ENCODE measurements at places on chromosomes 6 and 20.

GRCh38 chr6:152309006-152309405 is 328.2 kb downstream of the SYNE1 start:
- DNase-seq: no peak

GRCh38 chr20:45157962-45158361 is 16.7 kb upstream of the PI3 start:
- peak; percentile 67 for DNase-seq

GRCh38 chr6:110567957-110568696 is 91.7 kb upstream of the SLC22A16 start:
- DNase-seq: no peak

- no peak for DNase-seq
These were observed 338.7 kb downstream of the PREX1 start for GRCh38 chr20:48489046-48489463.

DNA sequence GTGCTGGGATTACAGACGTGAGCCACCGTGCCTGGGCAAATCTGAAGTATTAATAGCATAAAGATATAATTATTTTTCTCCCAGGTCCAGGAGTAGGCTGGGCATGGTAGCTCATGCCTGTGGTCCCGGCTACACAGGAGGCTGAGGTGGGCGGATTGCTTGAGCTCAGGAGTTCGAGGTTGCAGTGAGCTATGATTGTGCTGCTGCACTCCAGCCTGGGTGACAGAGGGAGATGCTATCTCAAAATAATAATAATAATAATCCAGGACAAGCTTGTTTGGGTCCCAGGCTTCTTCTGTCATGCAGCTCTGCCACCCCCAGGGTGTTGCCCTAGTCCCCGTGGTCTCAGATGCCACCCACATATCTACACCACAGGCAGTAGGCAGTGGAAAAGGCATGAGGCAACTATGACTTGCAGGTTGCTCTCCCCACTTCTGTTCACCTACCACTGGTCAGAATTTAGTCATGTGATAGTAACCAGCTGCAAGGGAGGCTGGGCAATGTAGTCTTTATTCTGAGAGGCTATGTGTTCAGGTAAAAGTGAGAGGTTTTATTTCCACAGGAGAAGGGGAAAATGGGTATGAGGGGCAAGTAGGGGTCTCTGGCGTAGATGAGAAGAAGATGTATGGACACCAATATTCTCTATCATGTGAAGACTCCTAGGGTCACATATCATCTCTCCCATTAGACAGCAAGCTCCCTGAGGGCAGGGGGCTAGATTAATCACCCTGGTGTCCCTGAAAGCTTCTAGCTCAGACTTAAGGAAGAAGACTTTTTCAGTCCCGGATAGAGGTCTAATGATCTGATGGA is 25.7 kb downstream of the TCF15 start:
- DNase-seq: no peak

DNA sequence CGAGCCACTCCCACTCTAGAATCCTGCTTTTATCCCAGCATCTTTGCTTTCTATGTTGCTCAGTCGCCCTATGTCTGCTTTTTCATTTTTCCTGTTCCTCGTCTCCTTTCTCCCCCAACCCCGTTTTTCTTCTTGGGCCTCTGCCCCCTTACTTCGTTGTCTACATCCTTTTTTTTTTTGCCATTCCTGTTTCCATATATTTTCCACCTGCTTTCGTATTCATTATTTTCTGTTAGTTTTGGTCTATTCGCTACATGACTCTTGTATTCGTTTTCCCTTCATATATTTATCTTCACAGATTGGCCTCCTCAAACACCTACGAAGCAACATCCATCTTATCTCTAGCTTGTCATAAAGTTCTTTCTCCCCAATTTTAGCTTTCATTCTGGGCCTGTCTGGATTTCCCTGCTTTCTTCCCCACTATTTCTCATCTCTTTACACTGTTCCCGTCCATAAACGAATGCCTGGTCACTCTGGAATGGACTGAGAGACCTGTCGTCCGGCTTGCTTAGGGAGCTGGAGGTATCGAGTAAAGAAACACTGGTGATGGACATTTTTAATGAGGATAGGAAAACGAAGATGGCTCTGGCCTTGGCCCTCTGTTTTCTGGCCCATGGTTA is 915 bp downstream of the PRRC2A start:
- no peak for DNase-seq

GRCh38 chr6:134063966-134064445 is 11.6 kb upstream of the SLC2A12 start:
- peak; percentile 50 for DNase-seq

- DNase-seq: no peak
These were observed 145.1 kb upstream of the FKBP1C start for GRCh38 chr6:63066055-63066704.

DNA sequence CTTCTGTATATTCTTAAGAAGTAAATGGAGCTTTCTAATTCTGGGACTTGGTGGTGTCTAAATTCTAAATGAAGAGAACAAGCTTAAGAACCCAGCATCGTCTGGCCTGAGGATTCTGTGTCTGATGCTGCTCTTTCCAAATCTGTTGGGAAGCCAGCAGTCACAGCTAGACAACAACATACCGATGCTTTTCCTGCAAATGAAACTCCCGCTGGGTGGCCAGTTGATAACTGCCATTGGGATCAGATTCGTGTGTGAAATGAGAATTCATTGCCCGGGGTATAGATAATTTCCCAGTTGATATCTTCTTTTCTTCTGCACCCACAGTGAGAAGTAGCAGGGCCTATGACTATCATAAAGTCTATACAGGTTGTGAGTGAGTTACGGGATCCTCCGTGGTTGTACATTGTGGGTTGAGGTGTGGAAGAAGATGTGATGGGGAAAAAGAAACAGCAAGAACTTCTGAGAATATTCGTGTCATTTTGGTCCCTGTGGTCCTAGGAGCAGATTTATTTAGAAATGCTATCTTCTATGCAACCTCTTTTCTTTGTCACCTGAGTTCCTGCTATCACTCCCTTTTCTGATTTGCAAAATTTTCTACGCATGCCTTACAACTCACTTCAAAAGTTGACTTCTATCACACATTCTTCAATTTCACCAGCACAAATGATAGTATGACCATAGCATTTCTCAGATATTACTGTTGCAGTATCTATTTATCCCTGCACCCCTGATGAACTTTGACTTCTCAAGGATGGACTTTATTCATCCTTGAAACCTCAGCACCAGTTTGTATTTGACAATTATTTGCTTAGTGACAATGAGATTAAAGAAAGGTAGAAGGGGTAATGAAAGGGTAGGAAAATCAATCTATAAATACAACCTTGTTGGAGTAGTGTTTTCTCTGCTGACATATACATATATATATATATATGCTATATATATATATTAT is 10.4 kb downstream of the NOX3 start:
- DNase-seq: no peak

- DNase-seq: no peak
These were observed 170.9 kb downstream of the ARHGAP18 start for GRCh38 chr6:129539032-129539431.

GRCh38 chr6:36873612-36874442 is 776 bp downstream of the PPIL1 start:
- no peak for DNase-seq

DNA sequence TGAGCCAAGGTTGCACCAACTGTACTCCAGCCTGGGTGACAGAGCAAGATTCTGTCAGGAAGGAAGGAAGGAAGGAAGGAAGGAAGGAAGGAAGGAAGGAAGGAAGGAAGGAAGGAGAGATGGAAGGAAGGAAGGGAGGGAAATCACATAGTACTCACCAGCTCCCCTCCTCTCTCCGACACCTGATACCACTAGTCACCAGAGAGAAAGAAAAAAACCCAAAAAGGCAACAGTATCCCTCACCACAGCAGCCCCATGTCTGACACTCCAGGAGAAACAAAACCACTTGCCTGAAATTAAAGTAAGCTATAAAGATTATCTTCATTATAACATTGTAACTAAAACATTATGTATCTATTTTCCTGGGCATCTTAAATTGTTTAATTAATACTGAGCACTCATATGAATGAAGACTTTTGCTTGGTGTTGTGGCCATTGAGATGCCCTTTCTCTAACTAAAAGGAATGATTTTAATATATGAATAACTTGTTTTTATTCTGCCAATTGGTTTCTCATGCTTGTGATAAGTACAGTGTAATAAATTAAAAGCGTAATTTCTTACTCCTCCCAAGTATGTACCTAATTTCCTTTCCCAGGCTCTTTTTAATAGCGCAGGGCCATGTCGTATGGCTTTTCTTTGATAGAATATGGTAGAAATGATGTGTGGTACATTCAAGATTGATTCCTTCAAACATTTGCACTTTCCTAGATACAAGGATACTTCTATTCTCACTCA is 390.0 kb downstream of the MMUT start:
- DNase-seq: no peak

GRCh38 chr6:14597090-14597489 is 479.5 kb downstream of the CD83 start:
- DNase-seq: no peak

- no peak for DNase-seq
These were observed 19.0 kb downstream of the CST4 start for GRCh38 chr20:23669866-23670265.

DNA sequence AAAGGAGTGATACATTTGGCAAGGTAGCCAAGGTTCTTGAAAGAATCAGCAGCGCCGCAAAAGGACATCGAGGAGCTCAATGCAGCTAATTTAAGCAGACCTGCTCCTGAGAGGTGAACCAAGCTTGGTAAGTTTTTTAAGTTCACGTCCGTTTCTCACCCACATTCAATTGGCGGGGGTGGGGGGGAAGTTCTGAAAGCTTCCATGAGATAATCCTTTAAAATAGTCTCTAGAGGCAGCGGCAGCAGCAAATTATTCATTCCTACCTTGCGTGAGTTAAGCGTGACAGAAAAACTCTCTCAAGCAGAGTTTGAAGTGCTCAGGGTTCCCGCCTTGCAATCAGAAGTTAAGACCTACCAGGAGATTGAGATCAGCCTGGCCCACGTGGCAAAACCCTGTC is 97.3 kb upstream of the NHSL1 start:
- DNase-seq: no peak

DNA sequence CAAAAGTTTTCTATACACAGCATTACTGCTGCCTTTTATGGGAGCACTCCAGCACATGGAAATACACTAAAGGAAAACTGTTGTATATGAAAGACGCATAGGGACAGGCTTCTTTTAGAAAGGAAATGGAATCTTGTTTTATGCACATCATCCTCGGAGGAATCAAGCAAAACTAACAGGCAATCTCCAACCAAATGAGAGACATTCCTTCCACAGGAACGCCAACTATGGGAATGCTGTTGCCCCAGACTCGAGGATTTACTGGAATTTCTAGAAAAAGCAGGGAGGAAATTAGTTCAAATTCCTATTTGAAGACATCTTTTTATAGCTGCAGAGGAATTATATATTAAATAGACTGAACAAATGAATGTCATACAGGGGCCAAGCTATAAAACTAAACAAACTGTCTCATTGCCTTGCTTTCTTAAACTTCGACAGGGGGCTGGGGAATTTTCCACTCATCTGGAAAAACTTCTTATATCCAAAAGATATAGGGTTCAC is 52.2 kb downstream of the LYRM4 start:
- no peak for DNase-seq

DNA sequence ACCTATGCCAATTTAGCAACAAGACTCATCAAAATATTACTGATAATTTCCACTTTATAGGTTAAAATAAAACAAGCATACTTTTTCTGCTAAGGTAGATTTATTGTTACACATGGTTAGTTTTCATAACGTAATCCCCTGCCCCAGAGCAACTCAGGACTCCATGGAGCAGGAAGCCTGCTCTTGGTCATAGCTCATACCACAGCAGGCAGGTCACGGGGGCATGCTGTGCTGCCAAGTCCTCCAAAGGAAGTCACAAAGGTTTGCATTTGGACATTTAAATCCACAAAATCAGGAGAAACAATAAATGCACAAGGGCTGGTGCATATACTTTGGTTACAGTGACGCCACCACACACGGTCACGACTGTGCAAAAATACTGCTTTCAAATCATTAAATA is 12.5 kb downstream of the GZF1 start:
- no peak for DNase-seq

DNA sequence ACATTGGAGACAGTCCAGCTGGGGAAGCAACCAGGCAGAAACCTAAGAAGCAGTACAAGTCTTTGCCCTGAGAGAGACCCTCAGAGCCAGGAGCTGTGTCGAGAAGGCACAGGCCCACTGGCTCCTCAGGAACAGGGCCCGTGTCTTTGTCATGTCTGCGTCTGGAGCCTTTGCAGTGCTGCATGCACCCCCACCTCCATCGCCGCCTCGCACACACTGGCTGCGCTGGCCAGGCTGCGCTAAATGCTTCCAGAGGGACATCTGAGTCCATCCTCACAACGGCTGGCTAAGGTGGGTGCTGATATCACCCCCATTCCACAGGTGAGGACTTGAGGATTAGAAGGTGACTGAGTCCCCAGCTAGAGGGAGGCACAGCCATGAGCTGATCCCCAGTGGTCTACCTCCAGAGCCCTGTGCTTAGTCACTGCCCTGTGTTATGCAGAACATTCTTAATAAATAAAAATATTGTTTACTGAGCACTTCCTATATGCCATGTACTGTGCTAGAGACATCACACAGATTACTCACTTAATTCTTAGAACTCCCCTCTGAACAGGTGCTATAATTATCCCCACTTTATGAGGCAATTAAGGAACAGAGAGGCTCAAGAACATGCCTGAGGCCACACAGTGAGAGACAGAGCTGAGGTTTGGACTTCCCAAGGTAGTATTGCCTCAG is 27.6 kb downstream of the GABRR2 start:
- DNase-seq: no peak

GRCh38 chr6:125554456-125554855 is 195.0 kb upstream of the HEY2 start:
- DNase-seq: no peak

GRCh38 chr20:2640899-2641298 is 11.5 kb upstream of the NOP56 start:
- DNase-seq: no peak

- DNase-seq: no peak
These were observed 240.4 kb downstream of the PHACTR1 start for GRCh38 chr6:12956991-12957320.

DNA sequence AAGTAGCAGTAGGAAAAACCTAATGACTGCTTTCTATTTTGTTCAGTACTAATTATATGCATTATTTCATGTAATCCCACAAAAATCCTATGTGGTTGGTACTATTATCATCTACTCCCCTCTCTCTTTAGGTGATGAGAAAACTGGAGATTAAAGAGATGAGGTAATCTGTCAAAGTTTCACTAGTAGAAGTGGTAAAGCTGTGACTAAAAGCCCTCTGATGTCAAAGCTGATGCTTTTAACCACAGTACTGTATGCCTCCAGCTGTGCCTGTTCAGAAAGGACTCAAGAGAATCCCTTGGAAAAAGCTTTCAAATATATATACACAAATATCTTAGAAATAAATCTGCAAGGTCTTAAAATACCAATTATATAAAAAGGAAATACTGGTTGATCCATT is 38.0 kb downstream of the PHIP start:
- no peak for DNase-seq

DNA sequence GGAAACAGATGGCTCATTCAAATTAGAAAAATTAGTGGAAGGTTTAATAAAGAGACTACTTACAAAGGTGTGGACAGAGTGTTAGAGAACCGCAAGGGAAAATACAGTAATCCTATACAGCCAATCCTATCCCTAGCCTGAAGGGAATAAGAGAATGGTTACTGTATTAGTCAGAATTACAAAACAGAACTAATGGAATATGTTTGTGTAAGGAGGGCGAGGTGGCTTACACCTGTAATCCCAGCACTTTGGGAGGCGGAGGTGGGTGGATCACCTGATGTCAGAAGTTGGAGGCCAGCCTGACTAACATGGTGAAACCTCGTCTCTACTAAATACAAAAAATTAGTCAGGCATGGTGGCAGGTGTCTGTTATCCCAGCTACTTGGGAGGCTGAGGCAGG is 16.3 kb upstream of the TRPC4AP start:
- DNase-seq: no peak

Data from GM04504 (cell line).